ENCODE measurements at places on chromosomes 13 and 19. TPM values are rescaled to one million over a fixed set of nuclear protein-coding genes. Genes with fewer than 3 reads are reported as not detected.

The ZNF524 gene
- 44.1 TPM for polyA plus RNA-seq

The DKKL1 gene
- polyA plus RNA-seq = not detected

DNA sequence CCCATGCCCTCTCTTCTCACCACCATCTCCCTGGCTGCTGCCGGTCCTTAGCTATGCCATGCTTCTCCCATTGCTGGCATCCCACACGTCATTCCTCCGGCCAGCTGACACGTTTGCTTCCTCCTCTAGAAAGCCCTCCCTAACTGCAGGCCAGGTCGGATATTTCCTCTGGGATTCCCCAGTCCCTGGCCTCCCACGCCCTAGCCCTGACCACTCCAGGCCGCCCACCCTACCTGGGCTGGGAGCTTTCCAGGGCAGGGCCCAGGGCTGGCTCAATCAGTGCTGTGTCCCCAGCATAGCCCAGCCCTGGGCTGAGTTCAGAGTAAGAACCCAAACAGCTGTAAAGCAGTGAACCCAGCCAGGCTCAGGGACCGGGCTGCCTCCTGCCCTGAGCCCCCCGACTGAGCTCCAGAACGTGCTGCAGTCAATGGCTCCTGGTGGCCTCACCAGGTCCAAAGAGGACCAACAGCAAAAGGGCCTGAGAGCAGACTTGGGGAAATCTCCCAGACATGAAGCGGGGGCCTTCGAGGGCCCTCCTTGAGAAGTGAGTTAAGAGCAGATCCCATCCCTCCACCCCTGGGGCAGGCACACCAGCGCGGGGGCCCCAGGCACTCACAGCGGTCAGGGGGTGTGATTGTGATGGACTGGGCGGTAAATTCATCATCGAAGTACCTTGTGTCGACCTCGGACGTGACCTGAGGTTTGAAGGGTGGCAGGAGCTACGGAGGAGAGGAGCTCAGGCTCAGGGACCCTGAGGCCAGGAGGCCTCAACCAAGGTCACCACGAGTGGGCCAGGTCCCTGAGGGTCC, 8.1 kb upstream of the CCNP start:
- peaks cover 12% of the 10 kb centered on the region for H3K4me1 ChIP-seq
- no peak overlapping the region for H3K4me3 ChIP-seq
- no peak for DNase-seq
- peaks cover 71% of the 10 kb centered on the region for H3K36me3 ChIP-seq
- H3K27me3 ChIP-seq = no peaks in the 10 kb centered on the region
- no peak overlapping the region for H3K27ac ChIP-seq

- H3K36me3 ChIP-seq = no peaks in the 10 kb centered on the region
- DNase-seq = no peak
- H3K4me1 ChIP-seq = no peaks in the 10 kb centered on the region
- no peak overlapping the region for H3K4me3 ChIP-seq
Measured at GRCh38 chr13:42762917-42763316, 18.5 kb upstream of the FAM216B start.

The SPINT2 gene
- 178 TPM for polyA plus RNA-seq

The LHFPL6 gene
- 16.8 TPM for polyA plus RNA-seq

DNA sequence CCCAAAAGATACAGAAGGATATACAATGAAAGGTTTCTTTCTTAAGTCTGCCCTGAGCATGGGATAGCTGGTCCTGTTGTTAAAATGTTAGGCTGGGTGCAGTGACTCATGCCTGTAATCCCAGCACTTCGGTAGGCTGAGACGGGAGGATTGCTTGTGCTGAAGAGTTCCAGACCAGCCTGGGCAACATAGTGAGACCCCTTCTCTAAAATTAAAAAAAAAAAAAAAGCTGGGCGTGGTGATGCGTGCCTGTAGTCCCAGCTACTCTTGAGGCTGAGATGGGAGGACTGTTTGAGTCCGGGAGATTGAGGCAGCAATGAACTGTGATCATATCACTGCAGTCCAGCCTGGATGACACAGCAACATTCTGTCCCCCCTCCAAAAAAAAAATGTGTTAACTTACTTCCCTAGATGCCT, 52.5 kb upstream of the SHKBP1 start:
- DNase-seq = no peak
- peaks cover 10% of the 10 kb centered on the region for H3K27me3 ChIP-seq
- H3K27ac ChIP-seq = no peak overlapping the region
- H3K4me1 ChIP-seq = no peaks in the 10 kb centered on the region

DNA sequence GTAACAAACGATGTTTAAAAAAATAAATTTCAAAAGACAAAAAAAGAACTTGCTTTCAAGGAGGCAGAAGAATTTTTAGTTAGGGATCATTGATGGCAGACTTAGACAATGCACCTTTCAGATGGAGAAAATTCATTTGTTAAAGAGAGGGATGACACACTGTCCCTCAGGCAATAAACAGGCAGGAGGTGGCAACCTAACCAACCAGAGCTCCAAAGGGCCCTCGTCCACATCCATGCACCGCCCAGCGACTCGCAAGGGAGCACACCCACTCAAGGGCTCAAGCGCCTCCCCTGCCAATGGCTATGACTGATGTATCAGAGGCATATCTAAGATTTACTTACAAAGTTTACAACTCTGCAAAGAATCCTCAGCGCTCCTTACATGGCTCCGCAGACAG, 81.9 kb downstream of the TUBGCP3 start:
- no peak overlapping the region for H3K4me3 ChIP-seq
- peaks cover 12% of the 10 kb centered on the region for H3K36me3 ChIP-seq
- no peaks in the 10 kb centered on the region for H3K4me1 ChIP-seq
- no peaks in the 10 kb centered on the region for H3K27me3 ChIP-seq
- no peak overlapping the region for H3K27ac ChIP-seq
- DNase-seq = no peak

Data from sigmoid colon (tissue), 7 donors.